ENCODE measurements at places on chromosomes 7 and 10. TPM values are rescaled to one million over a fixed set of nuclear protein-coding genes. Genes with fewer than 3 reads are reported as not detected.

DNA sequence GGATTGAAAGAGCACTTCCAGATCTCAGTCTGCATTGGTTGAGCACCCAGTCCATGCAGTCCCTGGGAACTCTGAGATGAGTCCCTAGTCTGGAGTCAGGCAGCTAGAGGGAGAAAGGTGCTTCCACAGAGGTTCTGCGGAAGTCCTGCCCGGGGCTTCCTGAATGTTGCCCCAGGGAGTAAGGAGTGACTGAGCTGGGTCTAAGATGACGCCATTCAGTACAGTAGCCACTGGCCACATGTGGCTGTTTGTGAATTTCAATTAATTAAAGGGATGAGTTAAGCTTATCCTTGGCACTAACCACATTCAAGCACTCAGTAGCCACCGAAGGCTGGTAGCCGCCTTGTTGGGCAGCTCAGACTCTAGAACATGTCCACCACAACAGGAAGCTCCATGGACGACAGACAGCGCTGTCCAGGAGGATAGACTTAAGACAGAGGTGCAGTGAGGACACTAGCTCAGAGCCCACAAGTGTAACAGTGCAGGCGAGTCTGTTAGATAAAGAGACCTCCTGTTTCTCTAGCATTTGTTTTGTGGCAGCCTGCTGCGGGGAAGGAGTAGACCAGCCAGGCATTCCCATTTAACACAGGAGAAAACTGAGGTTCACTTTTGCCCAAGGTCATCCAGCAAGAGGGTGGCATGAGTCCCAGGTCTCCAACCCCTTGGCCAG is 101.6 kb upstream of the PPIF start:
- H3K4me3 ChIP-seq: peak overlapping the region; percentile 96
- peaks cover 73% of the 10 kb centered on the region for H3K4me1 ChIP-seq
- H3K36me3 ChIP-seq: peaks cover 22% of the 10 kb centered on the region
- H3K27me3 ChIP-seq: no peaks in the 10 kb centered on the region
- no peak for DNase-seq

KCNH2 gene
- 0.36 TPM for total RNA-seq

DNA sequence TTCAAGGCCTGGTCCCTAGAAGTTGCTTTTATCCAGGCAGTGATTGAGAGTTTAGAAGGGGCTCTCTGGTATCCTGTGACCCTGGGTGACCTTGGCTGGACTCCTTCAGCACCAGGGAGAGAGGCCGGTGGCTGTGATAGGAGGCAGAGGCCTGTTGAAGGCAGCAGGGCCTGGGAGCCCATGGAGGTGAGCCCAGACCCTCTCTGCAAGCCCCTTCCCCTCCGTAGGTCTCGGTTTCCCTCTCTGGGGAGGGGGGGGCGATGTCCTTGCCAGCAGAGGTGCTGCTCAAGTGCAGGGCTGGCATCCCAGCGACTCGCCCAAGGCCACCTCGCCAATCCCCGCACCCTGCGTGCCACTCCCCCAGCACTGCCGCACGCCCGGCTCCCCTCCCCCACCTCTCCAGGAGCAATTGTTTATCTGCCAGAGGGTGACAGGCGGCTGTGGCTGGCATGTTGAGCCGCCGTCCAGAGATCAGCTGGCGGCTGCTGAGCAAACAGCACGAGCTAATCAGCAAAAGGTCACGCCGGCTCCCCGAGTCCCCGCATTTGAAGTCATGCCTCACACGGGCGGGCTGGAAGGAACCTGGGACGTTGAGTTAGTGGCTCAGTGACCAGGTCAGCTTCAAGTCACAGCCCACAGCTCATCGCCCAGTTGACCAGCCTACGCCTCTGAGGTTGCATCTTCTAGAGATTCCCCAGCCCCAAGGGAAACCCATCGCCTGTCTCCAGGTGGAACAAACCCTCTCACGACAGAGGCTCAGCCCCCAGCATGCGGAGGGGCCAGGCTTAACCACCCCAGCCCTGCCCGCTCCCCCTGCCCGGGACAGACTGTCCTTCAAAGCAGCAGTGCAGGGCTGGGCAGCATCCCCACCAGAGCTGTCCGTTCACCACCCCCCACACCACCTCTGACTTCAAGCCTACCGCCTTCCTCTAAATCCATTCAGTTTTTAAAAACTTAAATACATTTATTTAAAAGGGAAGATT is 43.7 kb downstream of the ELFN1 start:
- H3K4me1 ChIP-seq: no peaks in the 10 kb centered on the region
- DNase-seq: no peak
- no peak overlapping the region for H3K27ac ChIP-seq
- H3K36me3 ChIP-seq: no peaks in the 10 kb centered on the region
- H3K4me3 ChIP-seq: no peak overlapping the region

TLX1 gene
- total RNA-seq: not detected

DNA sequence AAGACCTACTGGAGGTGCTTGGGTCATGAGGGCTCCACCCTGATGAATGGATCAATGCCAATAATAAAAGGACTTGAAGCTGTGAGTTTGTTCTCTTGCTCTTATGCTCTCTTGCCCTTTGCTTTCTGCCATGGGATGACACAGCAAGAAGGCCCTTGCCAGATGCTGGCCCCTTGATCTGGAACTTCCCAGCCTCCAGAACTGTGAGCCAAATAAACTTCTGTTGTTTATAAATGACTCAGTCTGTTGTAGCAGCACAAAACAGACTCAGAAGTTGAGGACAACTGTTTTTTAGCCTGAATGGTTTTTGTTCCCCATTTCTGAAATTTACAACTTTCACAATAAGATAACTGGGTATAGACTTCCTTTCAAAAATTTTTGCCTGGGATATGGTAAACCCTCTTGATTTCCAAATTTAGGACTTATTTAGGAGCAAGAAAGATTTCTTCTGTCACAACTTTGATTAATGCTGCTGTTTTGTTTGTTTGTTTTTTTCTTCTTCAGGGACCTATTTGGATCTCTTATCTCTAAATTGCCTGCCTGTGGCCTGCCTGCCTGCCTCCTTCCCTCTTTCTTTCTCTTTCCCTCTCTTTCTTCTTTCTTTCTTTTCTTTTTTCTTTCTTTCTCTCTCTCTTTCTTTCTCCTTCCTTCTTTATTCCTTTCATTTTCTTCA is 12.1 kb downstream of the ENTPD1 start:
- H3K27me3 ChIP-seq: peaks cover 5% of the 10 kb centered on the region
- H3K4me3 ChIP-seq: no peak overlapping the region
- H3K4me1 ChIP-seq: peaks cover 17% of the 10 kb centered on the region
- peaks cover 23% of the 10 kb centered on the region for H3K36me3 ChIP-seq

- no peaks in the 10 kb centered on the region for H3K4me1 ChIP-seq
- no peak overlapping the region for H3K27ac ChIP-seq
- DNase-seq: no peak
- no peaks in the 10 kb centered on the region for H3K27me3 ChIP-seq
Observed at GRCh38 chr10:54485971-54486370, 315.1 kb downstream of the PCDH15 start.
